Left lobe of liver (tissue), 2 donors: ENCODE measurements at places on chromosomes 13 and 19. TPM values are rescaled to one million over a fixed set of nuclear protein-coding genes. Genes with fewer than 3 reads are reported as not detected.
A peak's percentile ranks its signal among the peaks of the same experiment; 100 is the strongest.

- DNase-seq: no peak
These were observed 196.0 kb downstream of the KLF5 start for GRCh38 chr13:73254827-73255226.

DNA sequence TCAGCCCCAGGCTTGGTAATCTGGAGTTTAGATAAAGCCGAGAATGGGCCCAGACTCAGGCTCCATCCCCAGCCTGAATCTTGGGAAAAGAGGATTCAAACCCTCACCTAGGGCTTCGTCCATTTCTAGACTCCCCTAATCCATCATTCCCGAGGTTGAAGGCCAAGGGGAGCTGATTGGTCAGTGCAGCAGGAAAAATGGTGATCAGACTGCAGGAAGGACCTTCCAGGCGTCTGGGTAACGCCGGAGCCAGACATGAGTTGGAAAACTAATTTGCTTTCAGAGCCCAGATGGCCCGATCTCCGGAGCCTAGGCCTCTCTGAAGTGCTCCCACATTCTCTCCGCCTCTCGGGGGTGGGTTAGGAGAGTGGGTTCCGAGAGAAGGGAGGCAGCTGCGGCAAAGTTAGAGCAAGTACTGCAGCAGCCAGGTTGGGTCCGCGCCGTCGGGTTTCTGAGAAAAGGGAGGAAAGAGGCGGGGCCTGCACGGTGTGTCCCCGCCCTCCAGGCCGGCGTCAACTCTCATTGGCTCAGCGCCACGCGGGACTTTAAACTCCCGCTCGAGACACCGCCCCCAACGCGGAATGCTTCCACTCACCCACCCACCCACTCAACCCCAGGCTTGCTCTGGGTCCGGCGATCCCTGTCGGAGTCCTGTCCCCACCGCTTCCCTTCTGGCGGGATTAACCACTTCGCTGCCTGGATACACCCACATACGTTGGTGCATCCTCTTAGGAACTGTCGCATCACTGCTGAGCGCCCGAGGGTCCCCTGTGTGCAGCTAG lies 788 bp upstream of the RTBDN start:
- no peak for DNase-seq

GRCh38 chr13:48526286-48526685 lies 6.6 kb downstream of the RCBTB2 start:
- DNase-seq: no peak

GRCh38 chr19:14412324-14412995 lies 6.7 kb downstream of the DDX39A start:
- no peak for DNase-seq

GRCh38 chr13:105139048-105139379 lies 1396.4 kb downstream of the EFNB2 start:
- no peak for DNase-seq

DNA sequence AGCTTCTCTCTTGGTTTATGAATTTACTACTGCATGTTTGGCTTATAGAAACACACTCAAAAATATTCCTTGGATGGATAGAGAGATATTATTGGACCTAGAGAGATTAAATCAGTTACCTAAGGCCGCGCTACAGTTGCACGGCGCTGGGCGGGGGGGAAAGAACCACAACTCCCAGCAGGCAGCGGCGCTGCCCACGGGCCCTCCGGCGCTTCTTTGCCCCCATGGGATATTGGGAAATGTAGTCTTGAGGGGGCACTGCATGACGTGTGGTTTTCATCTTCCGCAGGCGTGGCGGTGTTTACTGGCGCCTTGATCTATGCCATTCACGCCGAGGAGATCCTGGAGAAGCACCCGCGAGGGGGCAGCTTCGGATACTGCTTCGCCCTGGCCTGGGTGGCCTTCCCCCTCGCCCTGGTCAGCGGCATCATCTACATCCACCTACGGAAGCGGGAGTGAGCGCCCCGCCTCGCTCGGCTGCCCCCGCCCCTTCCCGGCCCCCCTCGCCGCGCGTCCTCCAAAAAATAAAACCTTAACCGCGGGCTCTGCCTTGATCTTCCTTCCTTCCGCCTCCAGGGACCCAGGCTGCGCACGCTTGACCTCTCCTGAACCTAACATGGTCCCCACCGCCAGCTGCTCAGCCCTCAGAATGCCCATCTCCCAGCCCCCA lies 4.8 kb downstream of the EMP3 start:
- peak; percentile 82 for DNase-seq

DNA sequence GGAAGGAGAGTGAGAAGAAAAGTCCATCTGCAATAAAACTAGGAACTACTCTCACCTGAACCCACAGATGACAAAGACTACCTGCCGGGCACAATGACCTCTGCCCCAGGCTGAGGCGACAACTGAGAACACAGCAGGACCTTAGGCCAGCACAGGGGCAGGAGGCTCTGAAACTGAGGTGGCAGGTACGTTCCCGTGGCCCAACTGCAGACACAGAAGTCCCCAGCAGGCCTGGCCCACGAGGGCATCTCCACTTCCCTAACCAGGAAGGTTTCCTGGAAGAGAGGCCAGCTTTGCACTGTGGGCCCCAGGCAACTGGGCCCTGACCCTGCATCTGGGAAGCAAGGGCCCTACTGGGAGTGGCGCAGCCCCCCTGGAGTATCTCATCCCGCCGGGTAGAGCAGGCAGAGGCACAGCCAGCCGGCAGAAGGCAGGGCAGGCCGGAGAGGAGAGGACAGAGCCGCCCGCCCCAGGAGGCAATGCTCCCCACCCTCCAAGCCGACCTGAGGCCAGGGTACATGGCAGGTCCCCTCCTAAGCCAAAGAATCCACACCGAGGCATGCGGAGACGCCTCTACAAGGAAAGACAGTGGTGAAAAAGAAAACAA lies 32.7 kb downstream of the STK24 start:
- no peak for DNase-seq

GRCh38 chr19:22882797-22883196 lies 50.7 kb downstream of the ZNF723 start:
- DNase-seq: no peak

- peak; percentile 78 for DNase-seq
These were observed 1.3 kb upstream of the ZIC2 start for GRCh38 chr13:99980201-99980823.

GRCh38 chr19:1862068-1862423 lies 1.3 kb downstream of the KLF16 start:
- DNase-seq: no peak

DNA sequence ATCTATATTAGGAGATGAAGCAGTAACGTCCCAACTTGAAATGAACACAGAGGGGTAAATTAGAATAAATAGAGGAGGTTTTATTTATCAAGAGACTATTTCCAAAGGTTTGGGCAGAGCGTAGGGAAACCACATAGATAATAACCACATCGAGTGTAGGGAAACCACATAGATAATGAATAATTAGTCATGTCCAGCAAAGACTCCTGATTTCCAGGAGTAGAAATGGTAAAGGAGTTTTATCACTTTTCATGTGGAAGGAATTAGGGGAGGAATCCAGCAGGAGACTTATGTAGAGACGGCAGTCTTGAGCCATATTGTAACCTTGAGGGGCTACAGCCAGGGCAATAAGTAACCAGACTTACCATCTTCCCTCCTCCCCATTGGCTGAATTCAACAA lies 136.3 kb upstream of the CSNK1A1L start:
- DNase-seq: no peak

- DNase-seq: no peak
These were observed 2.8 kb downstream of the BRME1 start for GRCh38 chr19:13902993-13903555.

DNA sequence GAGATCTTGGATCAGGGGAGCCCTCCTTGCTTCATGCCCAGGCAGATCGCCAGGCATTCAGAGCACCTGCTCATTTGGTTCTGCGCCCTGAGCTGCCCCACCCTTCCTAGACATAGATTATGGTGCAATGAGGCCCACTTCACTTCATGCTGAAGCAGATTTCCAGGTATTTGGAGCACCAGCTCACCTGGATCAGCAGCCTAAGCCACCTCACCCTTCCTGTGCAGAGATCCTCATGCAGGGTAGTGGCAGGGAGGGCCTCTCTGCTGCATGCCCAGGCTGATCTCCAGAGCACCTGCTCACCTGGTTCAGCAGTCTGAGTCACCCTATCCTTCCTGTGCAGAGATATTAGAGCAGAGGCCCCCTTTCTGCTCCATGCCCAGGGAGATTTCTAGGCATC lies 1966.1 kb downstream of the PCDH9 start:
- DNase-seq: no peak

- peak; percentile 92 for DNase-seq
These were observed 99.9 kb downstream of the GNG7 start for GRCh38 chr19:2602391-2603181.

- peak; percentile 50 for DNase-seq
These were observed 1.4 kb upstream of the CD37 start for GRCh38 chr19:49333811-49334288.

Gene WDR88
- not detected for total RNA-seq

Gene KLF5
- total RNA-seq: 0.73 TPM

Gene CNN2
- 23.2 TPM for total RNA-seq

Gene SH2D3A
- 1.1 TPM for total RNA-seq

Gene ATP4B
- total RNA-seq: not detected
